ENCODE measurements at places on chromosomes 2 and 18. TPM values are rescaled to one million over a fixed set of nuclear protein-coding genes. Genes with fewer than 3 reads are reported as not detected.

GRCh38 chr2:25821225-25822056 is 56.8 kb downstream of the ASXL2 start:
- no peak for DNase-seq

DNA sequence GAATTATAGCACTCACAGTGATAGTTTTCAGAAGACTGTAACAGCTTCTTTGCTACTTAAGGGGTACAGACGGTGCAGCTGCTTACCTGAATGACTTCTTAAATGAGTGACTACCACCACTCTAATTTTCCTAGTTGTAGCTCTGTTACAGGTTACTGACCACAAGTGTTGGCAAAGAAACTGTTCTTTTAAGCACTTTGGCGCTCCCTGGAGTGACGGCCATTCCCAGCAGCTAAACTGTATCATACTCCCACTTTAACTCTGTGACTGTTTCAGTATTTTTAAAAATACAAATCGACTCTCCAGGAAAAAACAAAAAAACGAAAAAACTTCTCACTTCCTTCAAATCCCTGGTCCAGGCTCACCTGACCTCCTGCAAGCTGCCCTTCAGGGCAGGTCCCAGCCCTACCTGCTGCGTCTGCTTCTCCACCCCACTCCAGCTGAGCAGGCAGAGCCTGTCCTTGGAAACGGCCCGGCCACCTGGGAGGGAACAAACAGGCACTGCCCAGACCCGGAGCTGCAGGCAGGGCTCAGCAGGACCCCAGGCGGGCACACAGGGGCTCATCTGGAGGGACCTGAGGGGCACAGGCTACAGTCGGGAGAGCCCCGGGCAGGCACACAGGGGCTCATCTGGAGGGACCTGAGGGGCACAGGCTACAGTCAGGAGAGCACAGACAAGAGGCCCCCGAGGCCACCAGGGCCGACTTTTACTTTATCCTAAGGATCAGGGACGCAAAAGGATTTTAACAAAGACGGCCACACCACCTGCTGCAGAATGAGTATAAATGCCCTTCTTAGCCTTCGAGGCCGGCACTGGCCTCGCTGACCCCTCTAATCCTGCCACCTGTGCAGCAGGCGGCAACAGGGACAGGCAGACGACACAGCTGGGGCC is 24.5 kb downstream of the SLC66A2 start:
- DNase-seq, result no peak

Gene ITGA4
- 0.18 TPM for total RNA-seq

DNA sequence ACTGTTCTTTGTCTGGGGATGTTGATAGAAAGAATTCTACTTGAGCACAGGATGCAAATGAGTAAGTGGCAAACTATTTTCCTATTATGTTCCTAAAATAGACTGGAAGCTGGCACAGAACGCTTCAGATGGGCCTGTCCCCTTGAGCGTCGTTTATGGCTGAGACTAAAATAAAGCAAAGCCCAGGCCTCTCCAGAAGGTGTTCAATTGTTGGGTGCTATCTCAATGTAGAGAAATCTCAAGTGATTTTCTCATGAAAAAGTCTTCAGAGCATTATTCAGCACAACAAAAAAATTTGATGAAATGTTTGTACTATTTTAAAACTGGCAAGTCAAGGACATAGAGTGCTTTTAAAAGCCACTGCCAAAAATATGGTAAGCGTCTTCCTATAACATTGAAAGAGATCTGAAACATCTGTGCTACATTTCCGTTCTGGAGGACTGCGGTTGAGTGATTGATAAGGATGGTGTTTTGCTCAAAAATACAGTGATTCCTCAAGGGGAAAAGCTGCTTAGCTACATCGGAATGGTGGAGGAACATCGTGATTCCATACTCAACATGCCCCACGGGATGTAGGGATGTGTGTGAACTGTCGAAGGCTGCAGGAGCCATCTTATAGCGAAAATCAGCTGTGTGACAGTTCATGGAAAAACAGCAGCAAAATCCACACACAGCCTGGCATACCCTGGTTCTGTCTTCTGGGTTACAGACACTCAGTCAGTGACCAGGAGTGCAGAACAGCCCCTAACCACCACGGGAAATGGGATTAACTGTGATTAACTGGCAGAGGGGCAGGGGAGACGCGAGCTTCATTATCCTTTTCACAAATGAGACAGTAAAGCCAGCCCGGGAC is 10.4 kb upstream of the LRRFIP1 start:
- no peak for DNase-seq

DNA sequence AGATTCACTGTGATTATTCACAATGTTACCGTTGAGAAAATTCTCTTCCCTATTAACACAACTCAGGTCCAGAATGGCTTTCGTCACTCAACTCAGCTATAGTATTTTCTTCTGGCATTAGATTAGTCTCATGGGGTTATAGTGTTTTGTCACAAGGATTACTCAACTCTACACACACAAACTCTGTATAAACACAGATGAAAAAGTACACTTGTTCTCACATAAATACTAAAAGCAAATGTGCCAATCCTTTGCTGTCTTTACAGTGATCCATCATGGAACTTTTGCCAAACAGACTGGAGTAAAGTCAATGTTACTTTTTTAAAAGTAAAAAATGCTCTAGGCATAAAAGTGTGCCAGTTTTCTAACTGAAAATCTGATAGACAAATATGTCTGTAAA is 267.6 kb downstream of the RBM43 start:
- DNase-seq, result no peak

DNA sequence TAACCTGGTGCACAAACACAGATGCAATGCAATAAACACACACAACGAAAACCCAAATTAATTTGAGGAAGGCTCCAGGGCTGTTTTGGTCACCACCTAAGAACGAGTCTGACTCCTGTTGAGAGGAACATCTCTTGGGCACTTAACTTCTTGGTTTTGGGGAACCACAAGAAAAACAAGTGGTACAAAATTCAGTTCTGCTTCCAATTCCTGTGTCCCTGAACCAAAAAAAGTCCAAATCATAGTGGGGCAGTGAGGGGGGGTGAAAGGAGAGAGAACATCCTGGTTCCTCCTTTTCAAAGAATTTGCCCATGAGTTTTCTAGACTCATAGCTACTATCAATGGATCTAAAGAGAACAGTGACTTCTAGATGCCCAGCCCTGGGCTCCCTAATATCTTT is 143.6 kb downstream of the COL4A4 start:
- DNase-seq, result no peak

DNA sequence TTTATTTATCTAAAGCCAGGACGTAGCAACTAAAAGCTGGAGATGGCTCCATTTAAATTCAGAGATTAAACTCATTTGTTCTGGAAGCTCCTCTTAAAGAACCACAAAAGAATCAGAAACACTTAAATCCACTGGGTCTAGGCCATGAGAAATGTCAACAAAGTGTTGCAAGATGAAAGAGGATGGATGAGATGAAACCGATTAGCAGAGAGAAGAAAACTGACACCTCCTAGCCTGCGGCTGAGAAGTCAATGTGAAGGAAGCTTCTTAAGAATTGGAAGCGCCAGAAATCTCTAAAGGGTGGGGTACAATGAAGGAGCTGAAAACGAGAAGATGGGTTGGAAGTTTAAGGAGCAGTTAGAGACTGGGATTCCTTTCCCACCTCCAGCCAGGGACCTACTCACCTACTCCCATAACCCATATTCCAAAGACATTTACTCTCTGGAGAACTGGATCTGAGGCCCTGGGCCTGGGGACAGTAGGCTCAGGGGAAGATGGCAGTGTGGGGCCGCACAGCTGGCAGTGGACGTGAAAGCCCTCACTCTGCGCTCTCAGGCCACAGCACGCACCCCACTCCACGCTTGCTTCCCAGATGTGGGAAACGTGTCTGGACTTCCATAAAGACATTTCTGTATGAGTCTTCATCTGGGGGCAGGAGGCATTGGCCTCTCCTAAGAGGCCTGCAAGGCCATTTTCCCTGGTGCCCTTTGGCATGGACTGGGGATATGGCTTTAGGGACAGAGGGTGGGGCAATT is 188.4 kb downstream of the LOXHD1 start:
- DNase-seq, result no peak

DNA sequence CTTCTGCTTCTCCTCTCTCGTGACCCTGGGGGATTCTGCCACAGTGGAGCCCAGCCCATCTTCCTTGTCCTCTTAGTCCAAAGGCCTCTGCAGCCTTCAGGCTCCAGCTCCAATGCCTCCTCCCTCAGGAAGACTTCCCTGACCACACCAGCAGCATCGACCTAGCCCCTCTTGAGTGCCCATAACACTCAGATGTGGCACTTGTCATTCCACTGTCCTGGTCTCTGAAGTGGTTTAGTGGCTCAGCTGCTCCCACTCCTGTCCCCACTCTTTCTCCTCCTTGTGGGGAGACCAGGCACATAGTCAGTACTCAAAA is 97.5 kb downstream of the STPG4 start:
- no peak for DNase-seq

Gene ITGB6
- not detected for total RNA-seq

DNA sequence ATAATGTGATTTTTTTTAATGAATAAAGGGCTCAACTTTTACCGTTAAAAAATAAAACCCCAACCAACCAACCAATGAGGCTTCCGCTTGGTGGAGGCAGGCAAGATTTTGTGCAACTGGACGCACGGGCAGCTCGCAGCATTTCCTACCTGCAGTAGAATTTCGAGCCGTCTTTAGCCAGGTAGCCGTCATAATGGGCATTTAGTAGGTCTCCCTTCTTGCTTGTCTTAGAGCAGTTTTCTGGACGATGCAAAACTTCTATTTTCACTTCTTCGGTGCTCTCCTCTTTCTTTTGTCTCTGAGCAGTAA is 316 bp downstream of the FKBP7 start:
- no peak for DNase-seq
